ENCODE measurements at places on chromosomes 6 and 20.
A peak's percentile ranks its signal among the peaks of the same experiment; 100 is the strongest.

GRCh38 chr6:105835373-105835772 lies 250.8 kb upstream of the PRDM1 start:
- DNase-seq, result no peak

DNA sequence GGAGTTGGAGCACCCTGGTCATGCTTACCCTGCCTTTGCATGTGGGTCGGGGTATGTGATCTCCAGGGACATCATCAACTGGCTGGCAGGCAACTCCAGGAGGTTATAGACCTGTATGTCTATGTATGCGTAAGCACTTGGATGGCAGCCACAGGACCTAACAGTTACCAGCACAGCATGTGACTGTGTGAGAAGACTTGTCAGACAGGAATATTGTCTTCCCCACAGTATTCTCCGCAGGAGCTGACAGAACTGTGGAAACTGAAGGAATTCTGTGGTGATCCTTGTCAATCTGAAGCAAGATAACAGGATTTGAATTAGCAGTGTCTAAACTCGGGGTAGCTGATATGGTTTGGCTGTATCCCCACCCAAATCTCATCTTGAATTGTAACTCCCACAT lies 59.2 kb downstream of the TMEM244 start:
- DNase-seq, result no peak

GRCh38 chr6:7100753-7101081 lies 7.0 kb upstream of the RREB1 start:
- DNase-seq, result no peak

- no peak for DNase-seq
Measured at GRCh38 chr6:105794870-105795269, 291.3 kb upstream of the PRDM1 start.

- DNase-seq, result no peak
Measured at GRCh38 chr20:3645309-3646066, 17.7 kb downstream of the GFRA4 start.

DNA sequence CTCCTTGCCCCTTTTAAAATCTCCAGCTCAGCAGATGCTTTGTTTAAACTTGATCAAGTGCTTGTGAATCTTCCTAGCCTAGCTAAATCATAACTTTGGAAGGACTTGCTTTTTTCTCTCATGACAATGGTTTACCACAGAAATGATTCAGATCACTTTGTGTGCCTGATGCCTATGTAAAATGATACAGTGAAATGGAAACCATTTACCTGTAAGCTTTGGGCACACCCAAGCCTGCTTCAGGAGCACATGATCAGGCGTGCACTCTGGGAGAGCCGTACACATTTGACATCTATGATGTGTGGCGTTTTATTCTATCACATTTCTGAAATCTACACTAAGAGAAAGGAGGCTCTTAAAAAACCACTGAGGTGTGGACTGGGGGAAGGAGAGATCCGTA lies 41.1 kb downstream of the PTPN1 start:
- no peak for DNase-seq

- peak; percentile 83 for DNase-seq
Measured at GRCh38 chr20:62066339-62066982, 780 bp upstream of the TAF4 start.

DNA sequence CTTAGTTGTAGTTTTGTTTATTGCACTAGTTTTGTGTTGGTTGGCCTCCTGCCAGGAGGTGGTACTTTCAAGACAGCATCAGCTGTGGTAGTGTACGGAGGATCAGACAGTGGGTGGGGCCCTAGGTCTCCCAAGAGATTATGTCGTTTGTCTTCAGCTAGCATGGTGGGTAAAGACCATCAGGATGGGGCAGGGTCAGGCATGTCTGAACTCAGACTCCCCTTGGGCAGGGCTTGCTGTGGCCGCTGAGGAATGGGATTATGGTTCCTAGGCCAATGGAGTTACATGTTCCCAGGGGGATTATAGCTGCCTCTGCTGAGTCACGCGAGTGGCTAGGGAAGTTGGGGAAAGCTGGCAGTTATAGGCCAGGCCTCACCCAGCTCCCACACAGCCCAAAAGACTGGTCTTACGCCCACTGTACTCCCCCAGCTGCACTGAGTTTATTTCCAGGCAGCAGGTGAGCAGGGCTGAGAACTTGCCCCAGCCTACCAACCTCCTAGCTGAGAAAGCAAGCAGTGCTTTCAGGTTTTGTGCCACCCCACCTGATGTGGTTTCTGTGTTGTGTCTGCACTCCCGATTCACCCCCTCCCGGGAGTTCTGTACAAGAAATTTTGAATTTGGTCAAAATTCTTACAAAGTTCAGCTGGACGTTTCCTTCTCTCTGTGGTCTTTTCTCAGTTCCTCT lies 24.7 kb downstream of the ZSCAN31 start:
- no peak for DNase-seq

DNA sequence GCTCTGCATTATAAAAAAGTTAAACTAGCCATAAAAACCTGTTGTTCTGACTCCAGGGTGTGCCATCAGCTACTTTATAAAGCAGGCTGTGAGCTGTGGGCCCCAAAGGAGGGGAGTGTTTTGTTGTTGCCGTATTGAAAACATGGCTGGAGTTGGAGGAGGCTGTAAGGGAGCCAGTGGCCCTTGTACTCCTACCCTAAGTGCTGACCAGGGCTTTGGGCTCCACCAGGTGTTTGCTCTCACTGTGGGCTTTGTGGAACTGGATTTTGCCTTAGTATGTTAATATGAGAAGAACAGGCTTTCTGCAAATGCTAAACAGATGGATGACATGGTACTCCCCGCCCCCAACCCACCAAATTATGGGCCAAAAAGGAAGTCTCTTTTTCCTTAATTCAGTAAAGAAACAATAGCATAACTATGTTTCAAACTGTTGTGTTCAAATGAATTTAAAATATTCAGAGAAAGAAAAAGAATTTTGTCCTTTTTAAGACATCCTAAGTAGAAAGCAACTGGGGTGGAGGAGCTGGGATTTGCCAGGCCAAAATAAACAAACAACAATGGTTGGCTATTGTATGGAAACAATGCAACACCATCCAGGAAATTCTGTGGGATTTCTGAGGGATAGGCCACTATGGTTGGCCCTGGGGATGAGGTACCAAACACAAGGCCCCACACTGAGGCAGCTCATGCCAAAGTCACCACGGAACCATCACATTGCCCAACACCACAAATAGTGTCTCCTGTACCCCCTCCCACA lies 63.3 kb downstream of the PLCG1 start:
- DNase-seq, result no peak

GRCh38 chr6:36127462-36128016 lies 2.8 kb upstream of the MAPK13 start:
- no peak for DNase-seq

DNA sequence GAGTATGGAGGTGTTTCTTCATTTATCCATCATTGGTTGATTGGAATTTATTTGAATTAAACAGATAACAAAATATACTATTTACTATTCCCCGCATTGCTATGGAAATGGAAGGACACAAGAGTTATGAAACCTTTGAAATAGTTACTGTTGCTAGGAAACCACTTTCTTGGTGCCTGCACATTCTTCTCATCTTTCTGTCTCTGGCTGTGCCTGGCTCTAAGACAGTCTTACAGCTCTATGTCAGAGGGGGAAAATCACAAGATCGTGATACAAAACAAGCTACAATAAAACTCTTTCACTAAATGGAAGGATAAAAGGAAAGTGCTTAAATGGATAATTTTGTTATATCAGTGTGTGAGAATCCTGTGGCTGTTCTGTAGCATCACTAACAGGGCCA lies 453.0 kb downstream of the LMBRD1 start:
- DNase-seq, result no peak

- no peak for DNase-seq
Measured at GRCh38 chr6:111824608-111825337, 48.5 kb downstream of the FYN start.

DNA sequence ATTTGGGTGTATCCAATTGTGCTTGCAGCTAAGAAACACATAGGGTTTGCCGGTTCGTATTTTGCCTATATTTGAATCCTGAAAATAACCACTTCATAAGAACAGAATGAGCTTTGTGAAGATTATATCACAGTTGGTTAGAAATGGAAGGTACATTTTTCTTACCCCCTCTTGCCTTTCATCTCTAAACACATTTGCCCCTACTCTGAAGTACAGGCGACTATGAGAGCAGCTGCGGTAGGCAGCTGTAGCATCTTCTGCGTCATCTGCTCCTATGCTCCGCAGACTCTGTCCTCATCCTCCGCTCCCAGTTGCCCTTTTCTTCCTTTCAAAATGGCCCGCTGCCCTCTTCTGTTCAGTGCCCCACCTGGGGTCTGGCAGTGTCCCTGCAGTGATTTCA lies 47.6 kb upstream of the REV3L start:
- DNase-seq, result peak; percentile 88

GRCh38 chr6:28207510-28208110 lies 17.5 kb upstream of the ZSCAN9 start:
- no peak for DNase-seq

DNA sequence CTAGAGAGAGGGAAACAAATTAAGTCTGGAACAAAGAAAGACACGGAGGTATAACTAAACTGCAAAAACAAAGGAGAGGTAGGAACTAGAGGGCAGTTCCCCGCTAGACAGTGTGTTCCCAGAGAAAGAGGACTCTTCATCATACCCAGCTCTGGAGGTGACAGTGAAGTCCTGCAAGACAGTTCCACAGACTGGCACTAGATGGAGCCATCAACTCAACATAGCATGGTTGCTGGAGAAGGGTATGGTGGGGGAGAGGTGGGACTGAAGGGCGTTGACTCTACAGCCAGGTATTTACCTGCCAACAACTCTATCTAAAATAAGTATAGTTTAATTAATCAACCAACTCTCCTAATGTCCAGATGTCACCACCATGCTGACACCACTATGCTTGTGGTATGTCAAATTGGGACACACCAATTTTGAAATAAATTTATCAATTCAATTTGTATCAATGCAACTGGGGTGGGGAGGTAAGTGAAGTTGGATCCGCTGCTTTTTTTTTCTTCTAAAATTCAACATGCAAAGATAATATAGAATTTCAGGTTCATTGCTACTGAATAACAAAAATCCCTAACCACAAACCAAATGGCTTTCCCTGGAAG lies 9.7 kb downstream of the BACH2 start:
- peak; percentile 61 for DNase-seq

- no peak for DNase-seq
Measured at GRCh38 chr6:146361128-146361924, 182.3 kb upstream of the RAB32 start.

- peak; percentile 49 for DNase-seq
Measured at GRCh38 chr6:135675862-135676261, 175.6 kb upstream of the PDE7B start.

DNA sequence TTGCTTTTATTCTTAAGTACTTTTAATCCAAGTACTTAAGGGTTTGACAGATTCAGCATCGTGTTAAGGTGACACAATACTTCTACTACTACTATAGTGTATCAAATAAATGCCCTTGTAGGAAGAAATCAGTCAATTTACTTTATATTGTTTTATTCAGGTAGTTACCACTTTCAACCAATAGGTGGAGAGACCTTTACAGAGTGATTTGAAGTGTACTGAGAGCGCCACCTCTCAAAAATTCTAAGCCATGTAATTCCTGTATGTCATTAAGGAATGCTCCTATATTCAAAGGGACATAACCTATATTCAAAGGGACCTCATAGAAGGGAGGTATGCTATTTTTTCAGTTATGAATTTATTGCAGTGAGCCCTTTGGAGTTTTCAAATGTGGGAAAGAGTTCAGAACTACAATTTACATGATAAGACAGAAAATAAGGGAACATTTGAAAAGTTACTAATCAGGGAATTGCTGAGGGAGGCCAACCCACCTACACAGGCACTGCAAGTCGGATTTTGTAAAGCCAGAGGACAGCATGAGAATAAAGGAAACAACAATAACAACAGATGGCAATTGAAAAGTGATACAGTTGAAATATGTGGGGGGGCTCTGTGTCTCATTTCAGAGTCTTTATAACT lies 955.6 kb downstream of the TBC1D32 start:
- peak; percentile 50 for DNase-seq

DNA sequence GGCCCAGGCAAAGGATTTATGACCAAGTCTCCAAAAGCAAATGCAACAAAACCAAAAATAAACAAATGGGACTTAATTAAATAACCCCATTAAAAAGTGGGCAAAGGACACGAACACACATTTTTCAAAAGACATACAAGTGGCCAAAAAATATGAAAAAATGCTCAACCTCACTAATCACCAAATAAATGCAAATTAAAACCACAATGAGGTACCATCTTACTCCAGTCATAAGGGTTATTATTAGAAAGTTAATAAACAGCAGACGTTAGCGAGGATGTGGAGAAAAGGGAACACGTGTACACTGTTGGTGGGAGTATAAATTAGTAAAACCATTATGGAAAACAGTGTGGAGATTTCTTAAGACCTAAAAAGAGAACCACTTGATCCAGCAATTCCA lies 71.1 kb downstream of the CEP162 start:
- no peak for DNase-seq

DNA sequence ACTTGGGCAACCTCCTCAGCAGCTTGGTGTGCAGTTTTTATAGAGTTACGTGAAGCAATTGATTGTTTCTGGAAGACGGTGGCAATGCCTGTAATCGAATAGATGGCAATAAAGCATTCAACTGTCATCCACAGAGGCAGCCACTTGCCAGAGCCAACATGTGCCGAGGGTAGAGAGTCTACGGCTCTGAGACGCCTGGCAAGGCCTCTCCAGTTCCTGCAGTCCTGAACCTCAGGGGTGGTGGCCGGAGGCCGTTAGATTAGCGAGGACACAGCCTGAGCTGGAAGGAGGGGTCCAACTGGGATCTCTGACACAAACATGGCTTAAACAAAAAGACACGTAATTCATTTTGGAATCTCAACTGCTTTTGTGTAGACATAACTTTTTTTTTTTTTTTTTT lies 775 bp upstream of the TTLL2 start:
- DNase-seq, result no peak

- no peak for DNase-seq
Measured at GRCh38 chr20:50636601-50637540, 54.5 kb downstream of the RIPOR3 start.

DNA sequence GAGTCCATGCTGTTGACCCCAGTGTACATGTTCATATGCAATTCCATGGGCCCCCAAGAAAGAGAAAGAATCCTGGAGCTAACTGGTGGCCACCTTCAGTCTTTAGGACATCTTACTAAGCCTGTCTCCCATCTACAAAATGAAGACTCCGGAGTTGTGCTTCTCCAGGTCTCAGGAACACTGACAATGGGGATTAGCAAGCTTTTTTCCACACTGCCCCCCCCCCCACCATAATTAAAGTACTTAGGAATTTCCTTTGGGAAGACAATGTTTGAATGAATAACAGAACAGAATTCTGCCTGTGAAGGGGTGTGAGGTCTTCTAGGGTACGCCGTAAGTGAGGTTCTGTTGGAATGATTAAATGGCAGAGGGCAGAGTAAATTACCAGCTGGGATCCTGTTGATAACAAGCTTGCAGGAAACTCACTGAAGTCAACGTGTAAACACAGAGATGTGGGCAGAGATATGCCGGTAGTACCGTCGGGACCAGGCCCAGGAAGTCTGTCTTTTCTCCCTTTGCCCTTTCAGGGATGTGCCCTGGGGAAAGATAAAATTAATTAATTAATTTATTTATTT lies 63.1 kb downstream of the ANKRD6 start:
- no peak for DNase-seq

GRCh38 chr20:32134026-32134425 lies 24.5 kb downstream of the TM9SF4 start:
- DNase-seq, result no peak

Data from SHP77 (cell line).